ENCODE measurements at places on chromosomes 11 and 22.
A peak's percentile ranks its signal among the peaks of the same experiment; 100 is the strongest.

DNA sequence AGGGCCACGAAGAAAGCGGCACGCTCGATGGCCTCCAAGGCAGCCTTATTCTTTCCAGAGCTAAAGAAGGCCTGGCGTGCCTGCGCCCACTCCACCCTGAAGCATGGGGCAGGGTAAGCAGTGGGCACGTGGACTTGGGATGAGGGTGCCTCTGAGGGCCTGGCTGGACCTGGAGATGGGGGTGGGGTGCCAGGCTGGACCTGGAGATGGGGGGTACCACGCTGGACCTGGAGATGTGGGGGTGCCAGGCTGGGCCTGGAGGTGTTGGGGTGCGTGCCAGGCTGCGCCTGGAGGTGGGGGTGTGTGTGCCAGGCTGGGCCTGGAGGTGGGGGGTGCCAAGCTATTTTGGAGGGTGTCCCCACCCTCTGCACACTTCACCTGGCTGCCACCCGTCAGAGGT is 5.3 kb downstream of the CPT1B start:
- no peak for DNase-seq

- peak; percentile 52 for DNase-seq
Measured at GRCh38 chr11:65868076-65868667, 4.4 kb downstream of the EFEMP2 start.

DNA sequence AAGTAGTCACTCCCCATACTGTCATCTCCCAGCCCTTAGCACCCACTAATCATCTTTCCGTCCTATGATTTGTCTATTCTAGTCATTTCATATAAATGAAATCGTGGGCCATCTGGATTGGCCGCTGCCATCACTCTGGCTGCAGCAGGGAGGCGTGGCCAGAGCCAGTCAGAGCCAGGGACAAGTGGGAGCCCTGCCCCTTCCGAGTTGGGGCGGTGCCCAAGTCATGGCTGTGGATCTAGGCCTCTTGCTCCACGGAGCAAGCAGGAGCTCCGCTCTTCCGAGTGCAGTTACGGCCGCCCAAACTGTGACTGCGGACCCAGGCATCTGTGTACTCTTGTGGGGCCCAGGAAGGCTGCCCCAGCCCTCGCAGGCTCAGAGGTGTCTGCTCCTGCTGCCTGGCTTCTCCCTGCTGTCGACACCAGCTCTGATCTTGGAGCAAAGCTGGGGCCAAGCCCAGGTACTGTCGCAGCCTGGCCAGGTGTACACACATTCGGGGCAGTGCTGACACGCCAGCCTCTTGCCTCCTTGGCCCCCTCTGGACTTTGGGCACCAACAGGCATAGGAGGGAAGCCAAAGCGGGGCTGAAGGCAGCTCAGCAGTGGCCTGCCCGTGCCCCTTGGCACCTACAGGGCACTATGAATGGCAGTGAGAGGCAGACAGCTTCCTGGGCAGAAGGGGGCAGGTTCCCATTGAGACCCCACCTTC is 8.4 kb downstream of the MRPL48 start:
- no peak for DNase-seq

- DNase-seq = no peak
Measured at GRCh38 chr11:97224396-97224795, 834.6 kb downstream of the JRKL start.

- no peak for DNase-seq
Measured at GRCh38 chr11:19321351-19321750, 80.6 kb upstream of the E2F8 start.

GRCh38 chr11:113553235-113553634 is 78.0 kb upstream of the DRD2 start:
- DNase-seq = no peak

All from activated CD4-positive, alpha-beta T cell treated with anti-CD3 and anti-CD28 coated beads for 36 hours (primary cell).